Metanephros (tissue), 2 donors: ENCODE measurements at places on chromosomes 3 and 15. TPM values are rescaled to one million over a fixed set of nuclear protein-coding genes. Genes with fewer than 3 reads are reported as not detected.

RASL12 gene
- total RNA-seq = 12.6 TPM

SLC28A1 gene
- total RNA-seq = 6.6 TPM

ATP8B4 gene
- 16.1 TPM for total RNA-seq

TYRO3 gene
- total RNA-seq = 44.0 TPM

UBP1 gene
- total RNA-seq = 48.1 TPM

SLTM gene
- total RNA-seq = 114 TPM
